Naive thymus-derived CD4-positive, alpha-beta T cell (primary cell): ENCODE measurements at places on chromosomes 7 and 10. TPM values are rescaled to one million over a fixed set of nuclear protein-coding genes. Genes with fewer than 3 reads are reported as not detected.

DNA sequence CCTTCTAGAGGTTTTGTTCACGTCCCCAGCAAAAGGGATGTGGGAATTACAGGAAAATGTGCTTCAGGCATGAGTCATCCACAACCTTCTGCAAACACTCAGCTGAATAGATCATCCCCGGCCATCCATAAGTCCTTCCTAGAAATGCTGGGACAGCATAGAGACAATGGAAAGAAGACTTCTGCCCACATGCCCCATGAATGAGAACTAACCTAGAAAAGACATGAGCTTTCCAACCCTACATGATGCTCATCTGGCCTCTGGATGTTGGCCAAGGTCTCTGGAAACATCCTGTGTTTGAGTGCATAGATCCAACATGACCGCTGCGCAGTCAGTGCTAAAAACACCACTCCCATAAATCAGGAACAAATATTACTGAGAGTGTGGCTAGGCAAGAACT lies 277.5 kb downstream of the PLXNA4 start:
- no peaks in the 10 kb centered on the region for H3K36me3 ChIP-seq
- DNase-seq, result no peak
- no peaks in the 10 kb centered on the region for H3K4me1 ChIP-seq
- H3K4me3 ChIP-seq, result no peak overlapping the region
- no peaks in the 10 kb centered on the region for H3K27me3 ChIP-seq
- H3K27ac ChIP-seq, result no peak overlapping the region

- peaks cover 5% of the 10 kb centered on the region for H3K27me3 ChIP-seq
- H3K4me1 ChIP-seq, result no peaks in the 10 kb centered on the region
- no peak for DNase-seq
- no peaks in the 10 kb centered on the region for H3K36me3 ChIP-seq
- no peak overlapping the region for H3K27ac ChIP-seq
These were observed 2.2 kb upstream of the FRMD4A start for GRCh38 chr10:14332903-14333302.

GRCh38 chr7:155487509-155488482 lies 29.9 kb downstream of the EN2 start:
- H3K4me3 ChIP-seq, result no peak overlapping the region
- no peaks in the 10 kb centered on the region for H3K36me3 ChIP-seq
- no peaks in the 10 kb centered on the region for H3K27me3 ChIP-seq
- H3K27ac ChIP-seq, result no peak overlapping the region

- no peaks in the 10 kb centered on the region for H3K4me1 ChIP-seq
- no peaks in the 10 kb centered on the region for H3K36me3 ChIP-seq
- H3K4me3 ChIP-seq, result no peak overlapping the region
- H3K27me3 ChIP-seq, result no peaks in the 10 kb centered on the region
- no peak overlapping the region for H3K27ac ChIP-seq
These were observed 59.3 kb upstream of the NMT2 start for GRCh38 chr10:15227611-15228372.

- DNase-seq, result no peak
- no peaks in the 10 kb centered on the region for H3K27me3 ChIP-seq
- H3K36me3 ChIP-seq, result no peaks in the 10 kb centered on the region
- H3K4me3 ChIP-seq, result no peak overlapping the region
- no peak overlapping the region for H3K27ac ChIP-seq
- H3K4me1 ChIP-seq, result no peaks in the 10 kb centered on the region
These were observed 40.6 kb downstream of the GSDME start for GRCh38 chr7:24716480-24717246.

DNA sequence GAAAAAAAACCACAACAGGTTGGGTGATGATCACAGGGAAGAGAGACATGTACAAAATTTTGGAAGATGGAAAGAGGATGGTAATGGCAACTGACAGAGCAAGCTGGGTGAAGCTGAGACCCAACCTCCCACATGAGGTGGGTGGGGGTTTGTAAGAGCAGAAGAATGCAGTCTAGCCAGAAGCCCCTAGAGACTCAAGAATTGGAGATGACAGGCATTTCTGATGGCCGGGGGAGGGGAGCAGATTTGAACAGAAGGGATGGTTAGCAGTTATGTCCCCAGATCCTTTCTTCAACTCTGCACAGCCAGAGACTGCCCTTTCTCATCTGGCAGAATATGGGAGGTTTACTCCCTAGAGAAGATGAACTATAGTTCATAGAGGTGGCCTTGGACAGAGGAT lies 208.0 kb downstream of the GALNT17 start:
- H3K4me3 ChIP-seq, result no peak overlapping the region
- DNase-seq, result no peak
- no peaks in the 10 kb centered on the region for H3K4me1 ChIP-seq
- no peak overlapping the region for H3K27ac ChIP-seq
- no peaks in the 10 kb centered on the region for H3K36me3 ChIP-seq

DNA sequence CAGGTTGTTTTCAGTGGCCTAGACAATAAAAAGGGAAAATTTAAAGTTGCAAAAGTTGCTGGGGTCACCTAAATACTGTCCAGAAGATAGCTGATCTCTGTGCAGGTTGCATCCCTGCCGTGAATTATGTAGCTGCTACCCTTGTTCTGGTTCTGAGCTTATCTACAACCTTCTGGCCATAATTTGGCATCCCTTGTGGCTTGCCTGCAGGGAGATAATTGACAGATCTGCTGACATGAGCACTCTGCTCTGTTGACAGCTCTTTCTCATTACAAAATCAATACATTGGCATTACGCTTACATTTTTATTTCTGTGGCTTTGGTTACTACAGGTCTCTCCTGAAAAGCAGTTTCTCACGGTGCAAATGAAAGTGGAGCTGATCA lies 29.3 kb upstream of the HECTD2 start:
- H3K27ac ChIP-seq, result no peak overlapping the region
- H3K27me3 ChIP-seq, result no peaks in the 10 kb centered on the region
- peaks cover 11% of the 10 kb centered on the region for H3K4me1 ChIP-seq
- no peak overlapping the region for H3K4me3 ChIP-seq
- no peaks in the 10 kb centered on the region for H3K36me3 ChIP-seq

DNA sequence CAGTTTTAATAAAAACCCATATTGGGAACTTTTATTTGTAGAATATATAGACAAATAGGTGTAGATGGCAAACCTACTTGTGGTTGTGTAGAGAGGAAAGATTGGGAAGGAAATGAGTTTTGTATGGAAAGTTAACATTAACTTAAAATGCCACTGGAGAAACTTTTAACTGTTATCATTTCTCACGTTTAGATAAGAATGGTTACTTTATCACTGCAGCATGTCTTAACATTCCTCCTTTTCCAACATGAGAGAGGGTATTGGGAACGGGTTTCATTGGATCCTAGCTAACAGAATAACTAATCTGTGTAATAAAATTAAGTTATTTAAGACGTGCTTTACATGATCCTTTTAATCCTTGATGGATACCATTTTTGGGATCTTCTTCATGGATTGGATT lies 1.8 kb downstream of the LUC7L2 start:
- DNase-seq, result no peak
- peak overlapping the region; percentile 80 for H3K4me3 ChIP-seq
- H3K27me3 ChIP-seq, result no peaks in the 10 kb centered on the region
- H3K4me1 ChIP-seq, result peaks cover 34% of the 10 kb centered on the region
- H3K36me3 ChIP-seq, result peaks cover 10% of the 10 kb centered on the region

DNA sequence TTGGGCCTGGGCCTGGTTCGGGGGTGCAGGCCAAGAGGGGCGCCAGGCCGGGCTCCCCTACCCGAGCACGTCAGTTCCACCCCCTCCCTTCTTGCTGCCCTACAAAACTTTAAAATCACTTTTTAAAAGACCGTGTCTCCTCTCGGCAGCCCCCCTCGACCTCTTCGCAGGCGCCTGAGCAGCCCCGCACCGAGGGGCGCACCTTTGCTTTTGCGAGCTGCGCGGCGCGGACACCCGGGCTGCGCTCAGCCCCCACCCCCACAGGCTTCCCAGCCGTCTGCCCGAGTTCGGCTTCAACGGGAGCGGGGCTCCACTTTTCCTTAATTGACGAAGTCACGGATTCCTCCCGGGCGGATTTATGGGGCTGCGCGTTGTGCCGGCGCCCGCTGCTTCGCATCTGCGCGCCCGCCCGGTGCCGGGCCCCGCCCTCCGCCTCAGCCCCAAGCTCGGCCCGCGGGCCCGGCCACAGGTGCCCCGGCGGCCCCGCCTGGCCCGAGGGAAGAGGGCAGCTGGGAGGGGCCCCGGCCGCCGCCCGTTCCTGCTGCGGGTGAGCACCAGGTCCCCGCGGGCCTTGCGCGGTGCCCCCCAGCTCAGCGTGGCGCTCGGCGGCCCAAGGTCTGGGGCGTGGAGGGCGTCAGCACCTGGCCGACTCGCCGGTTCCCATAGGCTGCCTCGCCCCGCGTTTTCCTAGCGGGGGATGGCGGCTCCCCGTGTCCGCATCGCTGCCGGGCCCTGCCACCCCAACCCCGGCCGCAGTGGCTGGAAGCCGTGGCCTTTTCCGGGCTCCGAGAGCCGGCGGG lies 10.8 kb upstream of the MNX1 start:
- H3K4me3 ChIP-seq, result no peak overlapping the region
- H3K4me1 ChIP-seq, result no peaks in the 10 kb centered on the region
- DNase-seq, result no peak

DNA sequence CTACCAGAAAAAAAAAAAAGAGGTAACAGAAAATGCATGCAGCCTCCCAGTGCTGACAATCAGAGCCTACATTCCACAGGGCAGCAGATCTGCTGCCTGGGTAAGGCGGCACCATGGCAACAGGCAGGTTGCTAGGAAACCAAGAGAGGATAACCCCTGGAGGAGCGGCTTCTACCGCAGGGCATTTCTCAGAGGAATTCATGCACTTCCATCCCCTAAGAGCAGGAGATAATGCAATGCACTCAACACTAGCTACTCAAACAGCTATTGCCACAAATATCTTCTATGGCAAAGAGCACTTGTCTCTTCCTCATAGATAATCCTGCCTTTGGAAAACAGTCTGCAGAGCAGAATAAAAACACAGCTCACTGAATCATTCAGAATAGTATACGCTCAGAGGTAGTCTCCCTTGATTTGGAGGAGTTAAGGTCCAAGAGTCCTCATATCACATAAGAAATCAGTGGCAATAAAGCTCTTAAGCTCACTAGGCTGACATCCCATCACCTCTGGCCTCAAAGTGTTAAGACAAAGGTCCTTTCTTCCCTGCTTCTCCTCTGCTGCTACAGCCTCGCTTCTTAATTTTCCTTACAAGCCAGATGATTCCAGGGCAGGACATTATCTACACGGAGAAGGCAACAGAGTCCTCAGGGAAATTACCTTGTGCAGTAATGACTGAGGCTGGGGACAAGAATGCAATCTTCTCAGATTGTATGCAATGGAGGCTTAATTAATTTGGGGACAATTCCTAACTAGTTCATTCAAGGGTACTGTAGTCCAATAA lies 10.7 kb downstream of the PSAP start:
- H3K27me3 ChIP-seq, result no peaks in the 10 kb centered on the region
- H3K36me3 ChIP-seq, result no peaks in the 10 kb centered on the region
- no peak overlapping the region for H3K27ac ChIP-seq
- H3K4me1 ChIP-seq, result peaks cover 21% of the 10 kb centered on the region
- DNase-seq, result no peak
- H3K4me3 ChIP-seq, result no peak overlapping the region

- no peaks in the 10 kb centered on the region for H3K36me3 ChIP-seq
- no peak for DNase-seq
- no peak overlapping the region for H3K4me3 ChIP-seq
- no peaks in the 10 kb centered on the region for H3K4me1 ChIP-seq
These were observed 990.3 kb upstream of the ZNF722 start for GRCh38 chr7:63008366-63008765.

SNCG gene
- 0.45 TPM for total RNA-seq

SCIN gene
- total RNA-seq, result 0.95 TPM

EN2 gene
- not detected for total RNA-seq

NANOS1 gene
- total RNA-seq, result 0.45 TPM

NIPSNAP2 gene
- 32.5 TPM for total RNA-seq

TMEM140 gene
- total RNA-seq, result 20.4 TPM

HGF gene
- not detected for total RNA-seq

SPDYE11 gene
- total RNA-seq, result not detected in 2 replicates

PLAU gene
- total RNA-seq, result 0.97 TPM
